ENCODE measurements at places on chromosomes 6 and 20.

DNA sequence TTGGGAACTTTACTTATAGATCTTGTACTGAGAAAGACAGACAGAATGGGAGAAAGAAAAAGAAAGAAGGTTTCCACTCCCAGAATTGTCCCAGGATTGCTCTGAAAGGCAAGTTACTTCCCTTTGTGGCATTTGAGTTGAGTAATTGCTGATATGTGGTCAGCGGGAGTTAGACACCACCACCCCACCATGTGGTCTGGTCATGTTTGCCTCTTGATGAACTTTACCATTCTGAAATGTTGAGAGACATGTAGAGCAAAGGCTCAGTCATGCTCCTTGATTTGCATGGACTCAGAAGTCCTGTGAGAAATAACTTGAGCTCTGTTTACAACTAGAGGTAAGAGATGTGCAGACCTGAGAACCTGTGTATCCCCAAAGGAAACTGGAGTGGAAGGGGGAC is 17.1 kb downstream of the TCF21 start:
- no peak for DNase-seq

GRCh38 chr6:57216235-57217101 is 5.6 kb downstream of the RAB23 start:
- no peak for DNase-seq

DNA sequence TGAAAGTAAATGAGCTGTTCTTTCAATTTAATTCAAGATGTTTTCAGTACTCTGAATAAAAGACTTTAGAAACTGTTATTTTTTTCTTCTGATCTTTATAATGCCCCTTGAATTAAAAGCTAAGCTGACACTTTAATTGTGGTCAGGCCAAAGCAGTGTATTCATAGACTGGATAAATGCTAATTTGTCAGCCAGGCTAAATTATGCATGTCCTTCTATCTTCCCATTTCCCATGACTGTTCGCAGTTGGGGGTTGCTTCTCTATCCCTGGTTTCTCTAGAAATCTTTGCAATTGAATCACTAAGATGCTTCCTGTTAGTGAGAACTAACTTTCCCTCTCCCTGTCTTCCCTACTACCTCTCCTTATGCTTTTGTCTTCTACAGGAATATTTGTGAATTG is 396.2 kb downstream of the RFPL4B start:
- DNase-seq = no peak

DNA sequence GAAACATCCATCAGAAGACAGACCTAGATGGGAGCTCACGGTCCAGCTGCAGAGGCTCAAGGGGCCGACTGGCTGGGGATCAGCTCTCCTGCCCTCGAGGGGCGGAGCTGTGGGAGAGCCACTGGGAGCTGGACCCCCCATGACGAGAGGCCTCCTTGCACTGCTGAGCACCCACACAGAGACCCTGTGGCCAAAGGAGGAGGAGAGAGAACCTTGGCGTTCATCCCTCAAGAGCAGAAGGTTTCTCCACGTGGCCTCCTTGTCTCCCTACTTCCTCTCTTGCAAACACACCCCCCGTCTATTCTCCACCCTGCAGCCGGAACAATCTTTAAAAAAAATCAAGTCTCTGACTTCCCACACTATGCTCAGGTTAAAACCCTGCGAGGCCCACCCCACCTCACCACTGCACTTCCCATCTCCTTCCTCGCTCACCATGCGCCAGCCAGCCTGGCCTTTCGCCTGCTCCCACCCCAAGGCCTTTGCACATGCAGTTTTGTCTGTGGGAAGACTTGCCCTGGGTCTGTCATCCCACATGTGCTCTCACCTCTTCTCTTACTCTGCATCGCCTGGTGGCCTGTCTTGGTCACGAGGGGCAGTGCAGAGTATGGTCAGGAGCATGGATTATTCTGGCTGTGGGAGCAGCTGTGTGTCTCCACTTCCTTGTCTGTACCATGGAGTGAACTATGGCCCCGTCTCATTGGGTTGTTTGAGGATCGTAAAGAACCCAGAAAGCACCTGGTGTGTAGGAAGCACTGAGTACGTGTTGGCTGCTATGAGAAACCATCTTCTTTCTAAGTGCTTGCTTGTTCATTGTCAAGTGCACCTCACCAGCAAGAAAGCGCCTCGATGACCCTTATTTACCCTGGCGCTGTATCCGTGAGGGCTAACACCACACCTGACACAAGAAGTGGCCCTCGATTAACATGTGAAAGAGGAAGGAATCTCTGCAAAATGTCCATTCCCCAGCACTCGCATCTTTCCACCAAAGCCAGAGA is 32.9 kb downstream of the PMEPA1 start:
- DNase-seq = no peak

- DNase-seq = no peak
Observed at GRCh38 chr20:549722-550496, 6.3 kb upstream of the CSNK2A1 start.

- DNase-seq = no peak
Observed at GRCh38 chr6:17972074-17972952, 15.1 kb downstream of the KIF13A start.

GRCh38 chr6:84411060-84411629 is 183.7 kb upstream of the CEP162 start:
- DNase-seq = no peak

DNA sequence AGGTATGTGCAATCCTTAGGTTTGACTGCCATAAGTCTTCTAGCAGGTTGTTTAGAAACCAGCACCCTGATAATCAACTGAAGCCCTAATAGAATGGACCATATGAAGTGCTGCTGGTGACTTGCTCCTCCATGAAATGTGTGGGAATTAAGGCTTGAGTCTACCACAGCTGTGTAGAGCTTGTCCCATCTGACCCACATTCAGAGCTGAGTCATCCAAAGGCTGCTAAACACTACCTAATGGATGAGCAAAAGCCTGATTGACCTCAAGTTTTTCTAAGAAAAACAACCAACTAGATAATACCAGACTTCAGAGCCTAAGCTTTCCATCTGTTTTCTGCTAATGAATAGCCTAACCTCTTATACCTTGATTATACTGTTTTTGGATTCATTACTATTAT is 120.3 kb upstream of the MOCS1 start:
- no peak for DNase-seq

- DNase-seq = peak; percentile 13
Observed at GRCh38 chr6:128519931-128520435, 416 bp downstream of the PTPRK start.

DNA sequence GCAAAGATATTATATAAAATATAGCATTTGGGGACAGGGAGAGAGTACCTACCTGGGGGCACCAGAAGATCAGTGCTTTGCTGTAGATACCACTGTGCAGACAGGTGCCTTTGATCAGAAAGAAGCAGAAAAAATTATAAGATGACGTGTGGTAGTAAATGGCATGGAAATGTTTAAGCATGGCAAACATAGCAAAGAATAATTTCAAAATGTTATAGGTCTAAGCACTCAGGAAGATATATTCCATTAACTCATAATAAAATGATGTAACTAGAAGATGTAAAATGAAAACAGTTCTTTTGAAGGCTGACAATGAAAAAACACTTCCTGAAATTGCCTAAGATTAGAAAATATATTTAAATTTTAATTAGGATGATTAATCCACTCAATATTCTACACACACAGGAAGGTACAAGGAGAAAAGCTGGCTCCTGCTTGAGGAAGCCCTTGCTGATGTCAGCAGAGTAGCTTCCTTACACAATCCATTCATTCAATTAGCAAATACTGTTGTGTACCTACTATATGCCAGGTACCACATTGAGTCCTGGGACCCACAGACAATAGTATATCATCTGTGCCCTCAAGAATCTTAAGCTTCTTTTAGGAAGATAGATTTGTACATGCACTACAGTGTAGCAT is 290.2 kb upstream of the CNR1 start:
- no peak for DNase-seq

- DNase-seq = no peak
Observed at GRCh38 chr20:36493051-36493800, 48.1 kb upstream of the MYL9 start.

GRCh38 chr20:9534025-9534424 is 19.6 kb downstream of the LAMP5 start:
- no peak for DNase-seq

DNA sequence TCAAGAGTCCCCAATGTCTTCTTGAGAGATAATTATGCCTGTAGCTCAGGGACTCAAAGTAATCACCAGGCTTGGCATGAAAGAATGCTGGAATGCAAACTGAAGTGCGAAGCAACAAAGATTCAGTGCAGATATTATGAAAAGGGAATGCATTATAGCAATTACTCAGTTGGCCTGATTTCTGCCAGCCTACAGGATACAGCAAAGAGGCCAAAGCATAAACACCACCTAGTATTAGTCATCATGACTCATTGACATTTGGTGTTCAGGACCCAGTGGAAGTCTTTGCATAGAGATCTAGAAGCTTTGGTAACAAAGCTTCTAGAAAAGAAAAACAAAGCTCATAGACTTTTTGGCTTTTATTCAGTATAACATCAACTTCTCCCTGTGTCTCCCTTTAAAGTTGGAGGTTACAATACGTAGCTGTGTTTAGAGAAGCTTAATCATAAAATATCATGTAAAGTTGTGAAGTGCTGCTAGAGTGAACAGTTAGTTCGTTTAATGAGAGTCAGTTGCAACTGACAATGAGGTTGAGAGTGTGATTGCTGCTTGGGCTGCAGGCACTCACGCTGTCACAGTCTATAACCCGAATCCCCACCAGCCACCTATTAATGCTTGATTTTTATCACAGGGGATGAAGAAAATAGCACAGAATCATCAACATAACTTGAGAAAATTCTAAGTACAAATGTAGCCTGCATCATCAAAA is 932.7 kb downstream of the TFAP2A start:
- DNase-seq = no peak

- no peak for DNase-seq
Observed at GRCh38 chr6:147604373-147604772, 95.9 kb downstream of the SAMD5 start.

GRCh38 chr6:111921103-111921502 is 47.9 kb upstream of the FYN start:
- DNase-seq = no peak

DNA sequence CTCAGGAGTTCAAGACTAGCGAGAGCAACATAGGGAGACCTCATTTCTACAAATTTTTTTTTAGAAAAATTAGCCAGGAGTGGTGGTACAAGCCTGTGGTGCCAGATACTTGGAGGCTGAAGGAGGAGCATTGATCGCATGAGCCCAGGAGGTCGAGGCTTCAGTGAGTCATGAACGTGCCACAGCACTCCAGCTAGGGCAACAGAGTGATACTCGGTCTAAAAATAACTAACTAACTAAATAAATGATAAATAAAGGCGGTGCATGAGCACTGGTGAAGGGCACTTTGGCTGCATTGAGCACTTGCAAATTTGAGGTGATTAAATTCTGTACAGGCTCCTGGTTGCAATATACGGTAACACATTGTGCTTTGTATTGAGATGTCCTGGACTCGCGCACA is 13.5 kb downstream of the HLA-A start:
- no peak for DNase-seq

DNA sequence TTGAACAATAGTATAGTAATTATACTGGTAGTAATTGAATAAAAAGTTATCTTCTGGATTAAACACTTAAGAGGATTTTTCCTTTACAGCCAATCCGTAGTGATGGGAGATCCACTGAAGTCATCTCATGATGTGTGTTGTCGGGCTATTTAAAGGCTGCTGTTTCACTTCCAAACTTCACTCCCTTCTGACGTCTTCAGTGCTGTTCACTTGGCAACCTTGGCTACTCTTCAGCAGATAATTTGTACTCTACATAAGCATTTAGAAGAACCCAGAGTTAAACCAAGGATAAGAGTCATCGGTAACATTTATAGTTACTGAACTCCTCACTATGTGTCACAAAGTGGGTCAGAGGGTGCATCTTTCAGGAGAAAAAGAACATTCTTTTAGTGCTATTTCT is 179.1 kb upstream of the EYA4 start:
- no peak for DNase-seq

GRCh38 chr20:22403022-22403631 is 181.2 kb downstream of the FOXA2 start:
- no peak for DNase-seq

DNA sequence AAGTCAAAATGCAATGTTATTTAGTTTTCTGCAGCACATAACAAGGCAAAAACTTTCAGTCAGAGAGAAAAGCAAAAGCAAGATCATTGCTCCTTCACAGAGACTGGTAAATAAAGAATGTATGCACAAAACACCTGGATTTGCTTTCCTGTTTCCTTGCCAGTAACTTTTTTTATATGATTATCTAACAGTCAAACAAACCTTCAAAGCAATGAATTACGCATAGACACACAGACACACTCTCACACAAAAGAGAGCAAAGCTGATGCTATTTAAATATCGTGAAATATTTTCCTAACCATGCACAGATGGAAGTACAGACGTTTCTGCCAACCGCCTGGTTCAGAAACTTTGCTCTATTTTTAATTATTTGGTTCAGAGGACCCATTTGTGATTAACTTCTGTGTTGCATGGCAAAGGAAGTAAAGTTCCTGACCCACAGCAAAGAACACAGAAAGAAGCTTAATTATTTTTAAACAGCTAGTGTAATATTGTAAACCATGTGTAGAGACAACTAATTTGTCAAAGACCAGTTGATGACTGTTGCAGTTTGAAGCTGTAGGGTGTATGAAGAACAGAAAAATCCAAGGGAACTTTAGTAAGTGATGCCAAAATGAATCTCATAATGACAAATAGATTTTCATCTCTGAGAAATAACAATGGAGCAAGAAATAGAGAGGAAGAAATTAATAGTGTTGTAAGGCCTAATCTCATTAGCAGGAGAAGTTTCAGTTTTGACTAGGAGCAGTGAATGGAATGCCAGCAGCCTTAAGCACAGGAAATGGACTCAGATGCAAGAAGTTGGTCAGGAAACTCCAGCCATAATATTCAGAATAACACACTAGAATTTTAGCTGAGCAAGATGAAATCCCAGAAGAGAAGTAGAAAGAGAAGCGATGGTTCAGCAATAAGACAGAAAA is 24.1 kb downstream of the ATXN1 start:
- no peak for DNase-seq

DNA sequence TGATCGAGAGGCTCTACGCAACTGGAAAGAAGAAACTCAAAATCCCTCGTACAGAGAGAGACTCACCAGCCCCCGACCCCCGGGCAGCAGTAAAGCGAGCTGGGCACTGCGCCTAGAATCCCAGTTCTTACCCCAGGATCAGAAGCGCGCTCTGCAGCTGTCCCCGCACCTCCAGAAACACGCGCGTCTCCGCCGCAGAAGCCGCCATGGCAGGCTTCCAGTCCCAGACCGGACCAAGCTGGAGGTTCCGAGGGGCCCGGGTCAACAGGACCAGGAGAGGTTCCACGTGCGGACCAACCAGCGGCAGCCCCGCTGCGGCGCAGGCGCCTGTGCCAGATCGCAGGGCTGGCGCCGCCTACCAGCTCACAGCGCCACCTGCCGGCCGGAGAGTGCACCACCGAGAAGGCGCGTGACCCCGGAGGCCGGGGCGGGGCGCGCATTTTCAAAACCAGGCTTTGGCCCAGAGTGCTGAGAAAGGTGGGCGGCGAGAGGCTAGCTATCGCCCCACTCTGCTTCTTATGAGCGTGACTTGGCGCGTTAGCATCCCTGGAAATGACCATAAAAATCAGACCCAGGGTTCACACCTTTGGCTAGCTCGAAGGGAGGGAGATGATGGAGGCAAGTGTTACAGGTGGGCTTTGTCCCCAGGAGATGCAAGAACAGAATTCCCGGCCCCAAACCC is at the start of gene UBE3D:
Gene UBE3D (minus strand): TSS at position 331 of the 682 bp plus-strand sequence. CDS start 123 bp downstream, at position 208.
- peak; percentile 92 for DNase-seq

- DNase-seq = no peak
Observed at GRCh38 chr20:23331450-23332350, 18.9 kb upstream of the NXT1 start.

- no peak for DNase-seq
Observed at GRCh38 chr6:117464700-117465099, 17.8 kb upstream of the DCBLD1 start.

- no peak for DNase-seq
Observed at GRCh38 chr20:14801591-14802325, 464.3 kb upstream of the FLRT3 start.
